Bronchial epithelial cell (primary cell): ENCODE measurements at places on chromosomes 7 and 10.

- peak; percentile 92 for DNase-seq
Measured at GRCh38 chr7:30224511-30225062, 59.8 kb upstream of the ZNRF2 start.

DNA sequence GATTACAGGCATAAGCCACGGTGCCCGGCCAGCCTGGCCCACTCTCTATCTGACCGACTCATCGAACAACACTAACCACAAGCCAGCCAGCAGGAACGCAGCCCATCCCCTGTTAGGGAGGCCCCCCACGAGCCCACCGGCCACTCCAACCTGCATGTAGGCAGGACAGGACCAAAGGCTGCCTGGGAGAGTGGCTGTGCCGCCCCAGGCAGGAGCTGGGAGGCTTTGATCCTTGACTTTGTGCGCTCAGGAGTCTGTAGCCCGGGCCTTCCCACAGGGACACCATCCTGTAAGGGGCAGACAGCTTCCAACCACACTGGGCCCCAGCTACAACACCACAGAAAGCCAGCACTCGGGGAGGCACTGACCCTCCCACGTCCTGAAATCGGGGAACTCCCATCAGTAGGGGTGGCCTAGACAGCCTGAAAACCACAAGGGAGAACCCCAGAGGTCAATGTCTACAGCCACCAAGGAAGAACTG, 29.4 kb downstream of the GRID1 start:
- no peak for DNase-seq

GRCh38 chr7:28237363-28237762, 56.8 kb upstream of the JAZF1 start:
- no peak for DNase-seq

- no peak for DNase-seq
Measured at GRCh38 chr10:57513637-57514036, 754.1 kb downstream of the IPMK start.
